ENCODE measurements at places on chromosomes 11 and 22. TPM values are rescaled to one million over a fixed set of nuclear protein-coding genes. Genes with fewer than 3 reads are reported as not detected.

Gene MUC6
- not detected for total RNA-seq

Gene BLID
- total RNA-seq, result 9.3 TPM

Gene MUC5AC
- total RNA-seq, result 0.27 TPM

Gene H19
- total RNA-seq, result 1,096 TPM

Gene CNGA4
- total RNA-seq, result 0.31 TPM

Gene SHISA8
- 0.40 TPM for total RNA-seq

Gene RIC3
- 14.6 TPM for total RNA-seq

Gene NPAS4
- total RNA-seq, result not detected

Gene RFPL3
- total RNA-seq, result not detected

Gene RASD2
- total RNA-seq, result 0.45 TPM

Gene GGTLC2
- total RNA-seq, result not detected

Gene OR9I1
- total RNA-seq, result not detected

Gene OR6A2
- total RNA-seq, result 0.18 TPM

Gene OR51I1
- total RNA-seq, result not detected

Gene SCT
- total RNA-seq, result not detected

Gene PACSIN2
- 48.6 TPM for total RNA-seq

Gene UBQLN3
- total RNA-seq, result 1.1 TPM

Gene APOL5
- total RNA-seq, result not detected

Gene PCF11
- total RNA-seq, result 84.4 TPM

Gene STK33
- total RNA-seq, result 3.1 TPM

Gene ZNRF3
- total RNA-seq, result 12.9 TPM

Gene MRGPRX3
- total RNA-seq, result not detected

Gene POU2AF3
- total RNA-seq, result 3.1 TPM

Gene OR5M11
- total RNA-seq, result not detected

Gene MCAM
- total RNA-seq, result 146 TPM

Gene WNT11
- total RNA-seq, result 11.6 TPM

Gene MOGAT2
- 0.18 TPM for total RNA-seq

Gene AASDHPPT
- total RNA-seq, result 28.0 TPM

Gene LRP4
- 29.3 TPM for total RNA-seq

Gene C11orf86
- total RNA-seq, result not detected

Gene CELSR1
- total RNA-seq, result 1.9 TPM

Gene FAM181B
- total RNA-seq, result 3.7 TPM

Data from sciatic nerve (tissue), 2 donors.